K562 (cell line): ENCODE measurements at places on chromosomes 11 and 22. TPM values are rescaled to one million over a fixed set of nuclear protein-coding genes. Genes with fewer than 3 reads are reported as not detected.

Gene CHRM1
- total RNA-seq = not detected in 2 replicates

DNA sequence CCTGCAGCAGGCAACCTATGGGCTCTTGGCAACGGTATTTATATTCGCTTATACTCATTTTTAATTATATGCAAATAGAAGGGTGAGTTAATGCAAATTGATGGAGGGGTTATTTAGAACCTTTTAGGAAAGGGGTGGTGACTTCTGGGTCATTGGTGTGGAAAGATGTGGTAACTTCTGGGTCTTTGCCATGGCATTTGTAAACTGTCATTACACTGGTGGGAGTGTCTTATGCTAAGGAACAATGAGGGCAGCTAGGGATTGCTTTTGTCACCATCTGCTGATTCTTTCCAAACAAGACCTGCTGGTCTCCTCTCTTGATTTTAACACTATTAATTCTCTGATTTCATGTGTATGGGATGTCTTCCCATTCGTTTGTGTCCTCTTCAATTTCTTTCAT, 11.7 kb upstream of the KAT5 start:
- no peaks in the 10 kb centered on the region for H3K36me3 ChIP-seq
- H3K4me3 ChIP-seq = no peak overlapping the region
- no peaks in the 10 kb centered on the region for H3K4me1 ChIP-seq
- no peaks in the 10 kb centered on the region; the same call in 1 of the 2 replicates for H3K27me3 ChIP-seq
- no peak overlapping the region for H3K27ac ChIP-seq

Gene HORMAD2
- total RNA-seq = not detected in 2 replicates

Gene NLRP6
- 0.18 TPM in 1 of 2 replicates, not detected in the other for total RNA-seq

- H3K4me1 ChIP-seq = no peaks in the 10 kb centered on the region
- H3K4me3 ChIP-seq = no peak overlapping the region
- no peaks in the 10 kb centered on the region for H3K27me3 ChIP-seq
- no peak overlapping the region for H3K27ac ChIP-seq
These were observed 14.4 kb downstream of the POU2AF2 start for GRCh38 chr11:111259896-111260295.

Gene HEPN1
- not detected in 2 replicates for total RNA-seq

DNA sequence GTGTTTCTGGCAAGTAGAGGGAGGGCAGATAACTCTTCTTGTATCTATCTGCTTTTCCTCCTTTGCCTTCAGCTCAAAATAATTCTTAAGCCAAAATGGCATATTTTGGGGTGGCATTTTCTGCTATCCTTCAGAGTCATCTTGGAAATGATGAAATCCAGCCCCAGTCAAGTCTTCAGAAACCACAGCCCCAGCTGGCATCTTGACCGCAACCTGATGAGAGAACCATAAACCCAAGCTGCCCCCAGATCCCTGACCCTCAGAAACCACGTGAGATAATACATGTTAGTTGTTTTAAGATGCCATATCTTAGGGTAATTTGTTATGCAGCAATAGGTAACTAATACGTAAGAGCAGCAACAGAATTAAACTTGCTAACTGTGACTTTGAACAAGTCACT, 15.1 kb upstream of the PAMR1 start:
- H3K27me3 ChIP-seq = no peaks in the 10 kb centered on the region; the same call in 2 of the 3 replicates
- DNase-seq = no peak
- no peaks in the 10 kb centered on the region for H3K36me3 ChIP-seq
- no peaks in the 10 kb centered on the region for H3K4me1 ChIP-seq
- H3K4me3 ChIP-seq = no peak overlapping the region
- no peak overlapping the region for H3K27ac ChIP-seq

- H3K27me3 ChIP-seq = no peaks in the 10 kb centered on the region
- DNase-seq = peak; percentile 72
- peak overlapping the region; percentile 46; the same call in 1 of the 3 replicates for H3K27ac ChIP-seq
- H3K36me3 ChIP-seq = no peaks in the 10 kb centered on the region
These were observed 6.9 kb downstream of the OR10V1 start for GRCh38 chr11:59706518-59707285.

- H3K27me3 ChIP-seq = no peaks in the 10 kb centered on the region; the same call in 2 of the 3 replicates
- H3K36me3 ChIP-seq = no peaks in the 10 kb centered on the region
- DNase-seq = peak; percentile 55
- H3K4me1 ChIP-seq = no peaks in the 10 kb centered on the region
These were observed 5.3 kb upstream of the INS start for GRCh38 chr11:2166091-2166851.

DNA sequence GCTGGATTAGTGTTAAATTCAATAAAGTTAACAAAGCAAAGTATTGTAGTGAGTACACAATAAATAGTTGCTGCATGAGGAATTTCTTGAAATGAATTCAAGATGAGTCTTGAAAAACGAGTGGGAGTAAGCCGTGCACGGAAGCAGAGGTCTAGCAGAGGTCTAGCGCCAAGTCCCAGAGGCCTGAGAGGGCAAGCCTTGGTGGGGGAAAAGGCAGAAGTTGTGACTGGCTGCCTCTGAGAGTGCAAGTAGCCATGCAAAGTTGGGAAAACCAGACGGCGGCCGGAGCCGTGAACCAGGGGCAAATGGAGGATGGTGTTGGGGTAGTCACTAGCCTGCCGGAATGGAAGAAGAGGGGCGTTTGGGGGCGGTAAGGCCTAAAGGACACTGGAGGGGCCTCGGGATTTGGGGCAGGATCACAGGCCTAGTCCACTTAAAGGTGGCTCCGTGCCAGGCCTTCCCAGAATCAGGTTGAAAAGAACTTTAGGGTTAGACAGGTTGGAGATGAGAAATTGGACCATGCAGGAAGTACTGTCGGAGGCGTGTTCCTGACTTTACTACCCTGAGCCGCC, 379 bp upstream of the SLC3A2 start:
- peaks cover 83% of the 10 kb centered on the region for H3K36me3 ChIP-seq
- no peaks in the 10 kb centered on the region for H3K27me3 ChIP-seq
- peak; percentile 60 for DNase-seq
- peaks cover 54% of the 10 kb centered on the region for H3K4me1 ChIP-seq

- H3K27ac ChIP-seq = peak overlapping the region; percentile 82
- DNase-seq = no peak
- no peaks in the 10 kb centered on the region for H3K36me3 ChIP-seq
These were observed 56.0 kb downstream of the PACSIN2 start for GRCh38 chr22:42958937-42959336.

Gene TREH
- not detected in 2 replicates for total RNA-seq

DNA sequence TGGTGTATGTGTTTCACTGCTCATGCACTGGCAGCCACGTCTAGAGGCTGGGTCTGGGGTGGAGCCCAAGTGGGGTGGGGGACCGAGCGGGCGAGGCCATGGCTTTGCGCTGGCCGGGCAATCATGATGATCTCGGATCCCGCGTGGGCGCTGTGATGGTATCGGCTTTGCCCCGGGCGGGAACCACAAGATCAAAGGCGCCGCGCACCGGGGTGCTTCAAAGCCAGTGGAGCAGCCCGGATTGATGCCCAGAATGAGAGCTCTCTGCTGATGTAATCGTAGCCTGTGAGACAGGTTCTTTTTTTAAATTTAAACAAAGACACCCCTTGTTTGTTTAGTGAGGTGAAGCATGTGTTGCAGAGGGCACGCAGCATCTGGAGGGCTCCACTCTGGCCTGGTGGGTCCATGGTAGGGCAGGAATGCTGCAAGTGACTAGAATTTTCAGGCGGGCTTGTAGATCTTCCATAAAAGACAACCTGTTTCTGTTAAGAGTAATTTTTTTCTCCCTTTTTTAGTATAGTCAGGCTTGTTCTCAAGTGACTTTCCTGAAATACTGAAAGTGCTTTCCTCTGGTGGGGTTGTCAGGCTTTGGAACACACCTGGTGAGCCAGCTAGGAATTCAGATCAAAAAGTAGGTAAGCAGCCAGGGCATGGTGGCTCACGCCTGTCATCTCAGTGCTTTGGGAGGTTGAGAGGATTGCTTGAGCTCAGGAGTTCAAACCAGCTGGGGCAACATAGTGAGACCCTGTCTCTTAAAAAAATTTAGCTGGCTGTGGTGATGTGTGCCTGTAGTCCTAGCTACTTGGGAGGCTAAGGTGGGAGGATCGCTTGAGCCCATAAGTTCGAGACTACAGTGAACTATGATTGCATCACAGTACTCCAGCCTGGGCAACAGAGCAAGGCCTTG, 40.7 kb downstream of the ZNRF3 start:
- no peak for DNase-seq
- H3K36me3 ChIP-seq = no peaks in the 10 kb centered on the region
- H3K27ac ChIP-seq = no peak overlapping the region
- no peaks in the 10 kb centered on the region for H3K27me3 ChIP-seq

GRCh38 chr11:77316733-77317342, 15.4 kb upstream of the GDPD4 start:
- peaks cover 20% of the 10 kb centered on the region for H3K27me3 ChIP-seq
- H3K36me3 ChIP-seq = no peaks in the 10 kb centered on the region
- no peak for DNase-seq
- no peaks in the 10 kb centered on the region for H3K4me1 ChIP-seq

DNA sequence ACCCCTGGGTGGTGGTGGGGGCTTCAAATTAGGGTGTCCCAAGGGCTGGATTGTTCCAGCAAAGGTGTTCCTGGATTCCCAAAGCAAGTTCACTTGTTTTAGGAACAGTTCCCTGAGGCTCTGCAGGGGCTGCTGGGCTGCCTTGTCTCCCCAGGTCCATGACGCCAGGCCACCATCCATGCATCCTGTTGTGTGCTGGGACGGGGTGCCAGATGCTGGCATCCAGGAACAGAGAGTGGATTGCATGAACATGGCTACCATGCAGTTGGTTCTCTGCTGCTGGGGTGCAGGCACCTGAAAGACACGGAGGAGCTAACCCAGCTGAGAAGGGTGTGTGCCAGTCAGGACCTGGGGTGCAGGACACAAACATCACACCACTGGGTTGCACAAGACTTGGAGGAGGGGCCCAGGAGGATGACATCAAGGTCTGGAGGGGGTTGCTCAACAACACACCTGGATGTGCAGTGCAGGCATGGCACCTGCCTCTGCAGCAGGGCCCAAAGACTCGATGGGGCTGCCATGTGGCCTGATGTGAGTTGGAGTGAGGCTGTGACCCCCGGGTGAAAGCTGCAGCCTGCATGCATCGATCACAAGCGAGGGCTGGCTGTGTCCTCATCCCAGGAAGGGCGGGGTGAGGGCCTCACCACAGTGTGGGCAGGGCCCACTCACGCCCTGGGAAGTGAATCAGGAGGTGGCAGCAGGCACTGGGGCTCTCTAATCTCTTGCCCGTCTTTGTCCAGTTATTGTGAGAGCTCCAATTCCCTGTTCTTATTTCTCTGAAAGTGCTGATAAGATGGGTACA, 74.0 kb upstream of the CLDN5 start:
- no peaks in the 10 kb centered on the region for H3K36me3 ChIP-seq
- H3K27me3 ChIP-seq = peaks cover 79% of the 10 kb centered on the region
- H3K4me3 ChIP-seq = no peak overlapping the region
- H3K27ac ChIP-seq = no peak overlapping the region

DNA sequence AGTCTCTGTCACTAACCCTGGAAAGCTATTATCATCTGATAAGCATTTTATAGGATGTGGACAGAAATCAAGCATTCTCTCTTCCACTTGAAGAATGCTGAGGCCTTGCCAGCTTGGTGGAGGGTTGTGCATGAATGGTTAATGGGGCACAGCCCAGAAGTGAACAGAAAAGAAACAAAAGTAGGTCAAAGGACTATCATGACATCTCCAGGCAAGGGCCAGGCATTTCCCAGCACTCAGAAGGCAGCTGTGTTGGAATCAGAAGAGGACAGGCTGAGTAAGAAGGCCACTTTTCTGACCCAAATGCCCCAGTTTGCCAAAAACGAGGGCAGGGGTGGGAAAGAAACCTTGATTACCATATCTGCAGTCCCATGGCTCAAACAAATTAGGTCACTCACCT, 12.4 kb downstream of the TENM4 start:
- H3K27me3 ChIP-seq = no peaks in the 10 kb centered on the region
- no peaks in the 10 kb centered on the region for H3K4me1 ChIP-seq
- no peak overlapping the region for H3K27ac ChIP-seq
- no peak for DNase-seq
- no peaks in the 10 kb centered on the region for H3K36me3 ChIP-seq

Gene HBG2
- 9,242 and 9,746 TPM in 2 replicates for total RNA-seq

- peak; percentile 78 for DNase-seq
- 0 out of 3 replicates have a peak, but pooled peaks cover 3% of the 10 kb centered on the region for H3K36me3 ChIP-seq
- H3K4me3 ChIP-seq = no peak overlapping the region
- H3K27me3 ChIP-seq = no peaks in the 10 kb centered on the region
- H3K4me1 ChIP-seq = peaks cover 48% of the 10 kb centered on the region
These were observed 3.0 kb upstream of the MYBPC3 start for GRCh38 chr11:47355283-47356128.

GRCh38 chr11:117876059-117876340, 458 bp downstream of the FXYD6 start:
- no peak for DNase-seq
- H3K4me3 ChIP-seq = no peak overlapping the region
- H3K27ac ChIP-seq = no peak overlapping the region
- peaks cover 95% of the 10 kb centered on the region for H3K27me3 ChIP-seq

DNA sequence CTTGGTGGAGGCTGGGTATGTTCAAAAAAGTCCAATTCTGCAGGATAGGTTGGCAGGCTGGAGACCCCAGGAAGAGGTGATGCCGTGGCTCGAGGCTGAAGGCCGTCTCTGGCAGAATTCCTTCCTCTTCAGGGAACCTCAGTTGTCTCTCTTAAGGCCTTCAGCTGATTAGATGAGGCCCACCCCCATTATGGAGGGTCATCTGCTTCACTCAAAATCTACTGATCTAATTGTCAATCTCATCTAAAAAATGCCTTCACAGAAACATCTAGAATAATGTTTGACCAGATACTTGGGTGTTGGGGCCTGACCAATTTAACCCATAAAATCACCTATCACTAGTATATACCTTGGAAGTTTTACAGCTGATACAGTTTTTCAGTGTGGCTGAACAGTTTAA, 27.4 kb upstream of the GSTP1 start:
- no peak for DNase-seq
- H3K27ac ChIP-seq = no peak overlapping the region
- H3K36me3 ChIP-seq = no peaks in the 10 kb centered on the region
- no peaks in the 10 kb centered on the region for H3K27me3 ChIP-seq
- H3K4me3 ChIP-seq = no peak overlapping the region
- no peaks in the 10 kb centered on the region for H3K4me1 ChIP-seq

- no peak for DNase-seq
- H3K27me3 ChIP-seq = peaks cover 28% of the 10 kb centered on the region
- H3K27ac ChIP-seq = no peak overlapping the region
- H3K4me1 ChIP-seq = no peaks in the 10 kb centered on the region
These were observed 17.9 kb downstream of the LINC01488 start for GRCh38 chr11:69499186-69499917.

GRCh38 chr11:75946531-75947530, 131.8 kb downstream of the UVRAG start:
- DNase-seq = peak; percentile 13
- H3K4me1 ChIP-seq = no peaks in the 10 kb centered on the region; the same call in 1 of the 2 replicates
- H3K4me3 ChIP-seq = no peak overlapping the region

- peaks cover 9% of the 10 kb centered on the region; the same call in 2 of the 3 replicates for H3K4me1 ChIP-seq
- no peak for DNase-seq
- H3K27me3 ChIP-seq = no peaks in the 10 kb centered on the region
- H3K27ac ChIP-seq = no peak overlapping the region
These were observed 90.6 kb downstream of the PACS1 start for GRCh38 chr11:66160709-66161108.

GRCh38 chr11:126511475-126512115, 156.1 kb downstream of the ST3GAL4 start:
- H3K4me3 ChIP-seq = no peak overlapping the region
- H3K4me1 ChIP-seq = no peaks in the 10 kb centered on the region
- no peaks in the 10 kb centered on the region for H3K36me3 ChIP-seq
- no peaks in the 10 kb centered on the region; the same call in none of the 3 replicates for H3K27me3 ChIP-seq
